Mesenteric fat pad (tissue), 1 donor: ENCODE measurements at places on chromosomes 3 and 15. TPM values are rescaled to one million over a fixed set of nuclear protein-coding genes. Genes with fewer than 3 reads are reported as not detected.

DNA sequence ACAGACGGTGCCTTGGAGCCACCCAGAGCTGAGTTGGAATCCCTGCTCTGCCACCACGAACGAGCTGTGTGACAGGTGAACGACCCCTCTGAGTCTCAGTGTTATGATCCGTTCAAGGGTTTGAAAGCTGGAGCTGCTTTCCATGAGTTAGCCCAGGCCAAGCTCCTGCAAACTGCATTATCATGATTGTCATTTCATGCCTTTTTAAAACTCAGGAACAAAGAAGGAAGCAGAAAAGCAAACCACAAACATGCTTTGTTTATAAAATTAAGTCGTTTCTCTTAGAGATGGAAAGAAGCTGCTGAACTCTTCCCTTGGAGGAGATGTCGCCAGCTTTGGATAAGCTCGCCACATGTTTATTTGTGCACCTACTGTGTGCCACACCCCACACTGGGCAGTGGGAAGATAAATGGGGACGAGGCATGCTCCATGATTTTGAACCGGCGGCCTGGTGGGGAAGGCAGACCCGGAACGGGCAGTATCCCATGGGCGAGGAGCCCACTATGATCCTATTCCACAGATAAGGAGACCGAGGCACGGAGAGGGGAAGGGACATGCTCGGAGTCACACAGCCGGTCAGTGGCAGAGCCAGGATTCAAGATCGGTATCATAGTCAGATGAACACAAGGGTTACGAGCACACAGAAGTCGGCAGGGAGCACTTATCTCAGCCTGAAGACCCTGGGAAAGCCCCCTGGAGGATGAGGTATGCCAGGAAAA lies 15.9 kb downstream of the HRH1 start:
- peak; percentile 60 for DNase-seq

Gene PP2D1
- total RNA-seq, result not detected

DNA sequence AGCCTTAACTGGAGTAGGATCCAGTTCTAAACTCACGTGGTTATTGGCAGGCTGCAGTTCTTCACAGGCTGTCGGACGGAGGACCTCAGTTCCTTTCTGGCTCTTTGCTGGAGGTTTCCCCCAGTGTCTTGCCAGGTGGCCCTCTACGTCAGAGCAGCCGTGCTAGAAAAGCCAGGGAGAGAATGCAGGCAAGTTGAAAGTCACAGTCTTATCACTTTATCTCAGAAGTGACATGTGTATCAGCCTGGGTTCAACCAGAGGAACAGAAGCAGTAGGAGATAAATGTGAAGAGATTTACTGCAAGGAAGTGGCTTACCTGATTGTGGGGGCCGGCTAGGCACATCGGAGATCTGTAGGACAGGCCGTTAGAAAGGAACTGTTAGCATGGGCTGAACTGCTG lies 125.3 kb upstream of the BNIP2 start:
- DNase-seq, result no peak

Gene FETUB
- total RNA-seq, result not detected

- no peak for DNase-seq
These were observed 148.5 kb downstream of the MFSD1 start for GRCh38 chr3:158950178-158950901.

DNA sequence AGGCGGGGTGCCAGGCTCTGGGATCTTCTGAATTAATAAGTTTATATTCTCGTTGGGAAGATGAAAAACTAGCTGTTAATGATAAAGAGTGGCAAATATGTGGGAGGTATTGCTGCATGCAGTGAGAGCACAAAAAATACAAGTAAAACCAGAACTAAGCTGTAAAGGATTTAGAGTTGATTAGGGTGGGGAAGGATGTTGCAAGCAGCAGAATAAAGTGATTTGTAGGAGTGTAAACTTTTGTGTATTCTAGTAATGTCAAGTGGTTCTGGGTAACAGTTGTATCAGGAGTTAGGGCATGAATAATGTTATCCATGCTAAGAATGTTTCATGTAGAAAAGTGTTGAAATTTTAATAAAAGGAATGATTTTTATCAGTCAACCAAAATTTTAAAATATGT lies 18.1 kb downstream of the CRYBG3 start:
- DNase-seq, result no peak
